SW 1271 (cell line): ENCODE measurements at places on chromosomes 11 and 22.

DNA sequence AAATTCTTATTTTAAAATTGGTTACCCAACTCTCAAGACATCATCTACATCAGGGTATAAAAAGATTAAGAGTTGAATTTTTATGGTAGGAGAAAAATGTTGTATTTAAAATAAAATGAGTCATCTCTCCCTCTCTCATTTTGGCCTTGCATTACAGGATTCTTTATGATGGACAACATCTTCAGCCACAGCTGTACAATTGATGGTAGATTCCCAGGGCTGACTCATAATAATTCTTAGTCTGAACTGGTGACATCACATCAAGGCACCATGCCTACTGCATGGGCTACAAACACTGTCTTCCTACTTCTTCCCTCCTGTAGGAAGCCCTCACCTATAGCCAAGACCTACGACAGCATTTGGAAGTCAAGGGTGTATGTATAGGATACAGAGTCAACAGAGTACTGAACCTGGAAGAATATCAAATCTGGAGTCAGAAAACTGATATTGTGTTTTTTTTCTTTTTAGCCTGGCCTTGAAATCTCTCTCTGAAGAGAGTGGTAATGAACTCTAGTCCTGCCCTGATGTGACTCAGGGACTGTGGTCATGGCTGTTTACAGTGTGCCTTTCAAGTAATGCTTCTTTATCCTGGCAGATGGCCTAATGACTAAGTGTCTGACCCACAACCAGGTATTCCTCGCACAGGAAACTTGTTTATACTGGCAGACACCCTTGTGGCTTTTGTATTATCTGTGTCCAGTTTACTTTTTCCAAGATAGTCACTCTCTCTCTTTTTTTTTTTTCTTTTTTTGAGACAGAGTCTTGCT is 32.5 kb downstream of the MRGPRX2 start:
- DNase-seq: no peak

GRCh38 chr22:35173655-35174054 is 83.6 kb upstream of the HMGXB4 start:
- DNase-seq: no peak

- DNase-seq: no peak
These were observed 1.8 kb downstream of the CEND1 start for GRCh38 chr11:788009-788640.

- no peak for DNase-seq
These were observed 17.1 kb downstream of the TIMP3 start for GRCh38 chr22:32818446-32819115.

DNA sequence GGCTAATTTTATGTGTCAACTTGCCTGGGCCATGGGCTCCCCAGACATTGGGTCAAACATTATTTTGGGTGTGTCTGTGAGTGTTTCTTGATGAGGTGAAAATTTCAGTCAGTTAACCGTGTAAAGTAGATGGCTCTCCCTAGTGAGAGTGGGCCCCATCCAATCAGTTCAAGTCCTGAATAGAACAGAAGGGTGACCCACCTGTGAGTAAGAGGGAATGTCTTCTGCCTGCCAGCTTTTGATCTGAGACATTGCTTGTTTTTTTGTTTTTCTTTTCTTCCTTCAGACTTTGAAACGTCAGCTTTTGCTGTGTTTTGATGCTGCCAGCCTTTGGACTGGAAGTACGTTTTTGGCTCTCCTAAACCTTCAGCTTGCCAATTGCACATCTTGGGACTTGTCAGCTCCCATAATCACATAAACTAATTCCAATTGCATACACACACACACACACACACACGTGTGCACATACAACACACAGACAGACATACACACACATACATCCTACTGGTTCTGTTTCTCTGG is 300.1 kb downstream of the CNTN5 start:
- no peak for DNase-seq

DNA sequence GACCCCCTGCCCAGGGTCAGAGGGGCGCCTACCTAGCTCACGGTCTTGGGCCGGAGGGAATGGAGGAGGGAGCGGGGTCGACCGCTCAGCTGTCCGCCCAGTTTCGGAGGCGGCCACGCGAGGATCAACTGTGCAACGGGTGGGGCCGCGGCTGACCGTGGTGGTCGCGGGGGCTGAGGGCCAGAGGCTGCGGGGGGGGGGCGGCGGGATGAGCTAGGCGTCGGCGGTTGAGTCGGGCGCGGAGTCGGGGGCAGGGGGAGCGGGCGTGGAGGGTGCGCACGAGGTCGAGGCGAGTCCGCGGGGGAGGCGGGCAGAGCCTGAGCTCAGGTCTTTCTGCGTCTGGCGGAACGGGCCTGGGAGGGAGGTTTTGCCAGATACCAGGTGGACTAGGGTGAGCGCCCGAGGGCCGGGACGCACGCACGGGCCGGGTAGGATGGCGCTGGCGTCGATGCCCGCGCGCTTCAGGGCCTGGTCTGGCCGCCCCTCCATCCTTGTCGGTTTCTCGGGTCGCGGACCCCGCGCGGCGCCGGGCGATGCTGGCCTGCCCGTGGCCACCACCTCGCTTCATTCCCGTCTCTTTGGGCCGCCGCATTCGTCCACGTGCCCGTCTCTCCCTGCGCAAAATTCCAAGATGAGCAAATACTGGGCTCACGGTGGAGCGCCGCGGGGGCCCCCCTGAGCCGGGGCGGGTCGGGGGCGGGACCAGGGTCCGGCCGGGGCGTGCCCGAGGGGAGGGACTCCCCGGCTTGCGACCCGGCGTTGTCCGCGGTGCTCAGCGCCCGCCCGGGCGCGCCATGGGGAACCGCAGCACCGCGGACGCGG is at the start of gene DRD4:
Gene DRD4 (plus strand): TSS at position 759 of the 822 bp plus-strand sequence. CDS start 36 bp downstream, at position 795.
- no peak for DNase-seq

DNA sequence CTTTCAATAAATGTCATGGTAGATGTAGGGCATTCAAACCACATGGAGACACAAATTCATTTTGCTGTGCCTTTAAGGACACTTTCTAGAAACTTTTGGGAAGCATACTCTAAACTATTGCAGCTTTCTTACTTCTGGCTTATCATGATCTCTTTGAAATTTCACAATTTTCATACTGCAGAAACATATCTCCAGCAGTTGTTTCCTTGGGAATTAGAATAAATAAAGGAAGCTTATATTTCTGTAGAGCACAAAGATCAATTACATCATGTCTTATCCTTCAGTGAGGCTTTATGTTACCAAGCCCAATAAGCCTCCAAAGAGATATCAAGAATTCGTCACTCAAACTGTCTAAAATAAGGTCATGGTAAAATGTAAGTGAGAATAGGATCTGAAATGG is 74.5 kb upstream of the RAB38 start:
- DNase-seq: no peak

DNA sequence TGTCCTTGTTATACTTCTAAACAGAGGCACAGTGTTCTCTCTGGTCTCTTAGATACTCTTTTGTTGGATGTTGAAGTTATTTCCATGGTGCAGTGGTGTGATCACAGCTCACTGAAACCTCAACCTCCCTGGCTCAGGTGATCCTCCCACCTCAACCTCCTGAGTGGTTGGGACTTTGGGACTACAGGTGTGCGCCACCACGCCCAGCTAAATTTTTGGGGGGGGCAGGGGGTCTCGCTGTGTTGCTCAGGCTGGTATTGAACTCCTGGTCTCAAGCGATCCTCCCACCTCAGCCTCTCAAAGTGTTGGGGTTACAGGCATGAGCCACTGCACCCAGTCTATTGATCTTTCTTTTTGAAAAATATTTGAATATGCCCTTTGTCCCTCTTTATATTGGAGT is 14.9 kb downstream of the ZNF74 start:
- no peak for DNase-seq
